ENCODE measurements at places on chromosomes 4 and X.

DNA sequence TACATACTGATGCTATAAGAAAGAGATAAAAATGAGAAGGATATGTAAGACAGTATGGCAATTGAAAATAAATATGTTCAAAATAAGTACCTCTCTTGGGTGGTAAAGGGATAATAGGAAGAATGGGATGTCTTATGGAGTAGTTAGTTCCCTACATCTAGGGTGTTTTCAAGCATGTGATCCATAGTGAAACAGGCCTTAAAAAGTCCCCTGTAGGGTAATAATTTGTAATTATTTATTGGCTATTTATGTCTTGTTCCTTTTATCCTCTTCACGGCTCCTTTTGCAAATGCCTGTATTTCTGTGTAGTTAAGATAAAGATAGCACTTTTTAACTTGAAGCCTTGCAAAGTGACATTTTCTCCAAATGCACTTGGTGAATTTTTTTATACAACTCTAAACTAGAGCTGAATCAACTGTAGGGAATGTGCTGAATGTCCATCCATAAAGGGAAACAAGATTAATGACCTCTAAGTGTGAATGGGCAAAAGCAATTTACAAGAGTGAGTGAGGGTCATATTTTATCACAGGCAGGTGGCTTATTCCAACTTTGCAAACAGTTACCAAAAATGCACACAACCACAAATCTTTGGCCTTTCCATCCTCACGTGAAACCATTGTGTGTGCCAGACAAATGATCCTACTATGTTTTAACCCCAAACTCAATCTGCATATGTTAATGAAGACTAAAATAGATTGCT is 299.0 kb downstream of the KCNIP4 start:
- DNase-seq = no peak

- no peak for DNase-seq
These were observed 27.1 kb downstream of the RAPGEF2 start for GRCh38 chr4:159129814-159130550.

DNA sequence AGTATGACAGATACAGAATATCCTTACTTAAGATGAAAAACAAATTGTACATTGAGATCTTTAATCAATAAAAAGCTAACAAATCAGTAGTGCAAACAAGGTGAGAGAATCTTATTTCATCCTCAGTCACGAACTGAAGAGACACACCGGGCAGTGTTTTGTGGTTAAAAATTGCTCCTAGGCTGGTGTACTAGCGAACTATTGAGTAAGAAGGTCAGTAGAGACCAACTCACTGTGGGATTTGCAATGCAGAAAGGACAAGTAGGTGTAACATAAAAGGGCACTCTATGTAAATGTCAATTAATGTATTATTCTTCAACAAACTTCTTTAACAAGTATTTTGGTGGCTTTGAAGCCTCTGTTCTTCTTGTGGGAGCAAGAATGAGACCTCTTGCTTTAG is 260.2 kb upstream of the PPARGC1A start:
- no peak for DNase-seq

DNA sequence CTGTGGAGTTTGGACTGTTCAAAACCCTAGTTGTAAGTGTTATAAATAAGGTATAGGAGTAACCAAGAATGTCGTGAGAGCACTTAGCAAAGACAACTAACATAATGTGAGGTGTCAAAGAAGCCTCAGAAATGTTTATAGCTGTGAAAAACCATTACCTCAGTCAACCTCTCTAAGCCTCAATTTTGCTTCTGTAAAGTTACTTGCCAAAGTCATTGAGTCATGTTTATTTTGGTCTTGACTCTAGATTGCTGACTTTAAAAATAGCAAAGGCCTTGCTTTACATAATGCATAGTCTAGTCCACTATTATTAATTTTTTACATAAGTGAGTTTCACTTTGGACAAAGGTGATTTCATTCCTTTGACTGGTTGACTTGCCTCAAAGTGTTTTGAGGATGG is 257.6 kb upstream of the CXXC4 start:
- DNase-seq = no peak

GRCh38 chrX:120463241-120463640 is 5.9 kb downstream of the LAMP2 start:
- DNase-seq = no peak

- no peak for DNase-seq
These were observed 1508.9 kb downstream of the STIM2 start for GRCh38 chr4:28369499-28369898.

DNA sequence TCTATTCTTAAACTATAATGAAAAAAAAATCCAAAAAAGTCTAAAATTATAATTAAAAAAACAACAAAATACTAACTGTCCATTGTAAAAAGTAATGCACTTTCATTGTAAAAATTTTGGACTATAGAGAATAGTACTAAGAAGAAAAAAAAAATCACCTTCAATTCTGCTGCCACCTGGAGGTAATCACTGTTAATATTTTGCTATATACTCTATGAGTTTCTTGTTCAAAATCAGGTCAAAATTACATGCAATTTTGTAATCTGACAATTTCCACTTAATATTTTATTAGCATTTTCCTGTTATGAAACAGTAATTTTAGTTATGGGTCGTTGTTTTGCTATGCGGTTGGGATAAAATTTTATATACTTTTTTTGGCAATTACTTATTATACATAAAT is 62.0 kb downstream of the HTT start:
- DNase-seq = no peak

GRCh38 chr4:153067376-153067775 is 131.3 kb downstream of the FHDC1 start:
- DNase-seq = no peak

GRCh38 chrX:131802836-131803626 is 220.1 kb upstream of the STK26 start:
- DNase-seq = peak; percentile 5

DNA sequence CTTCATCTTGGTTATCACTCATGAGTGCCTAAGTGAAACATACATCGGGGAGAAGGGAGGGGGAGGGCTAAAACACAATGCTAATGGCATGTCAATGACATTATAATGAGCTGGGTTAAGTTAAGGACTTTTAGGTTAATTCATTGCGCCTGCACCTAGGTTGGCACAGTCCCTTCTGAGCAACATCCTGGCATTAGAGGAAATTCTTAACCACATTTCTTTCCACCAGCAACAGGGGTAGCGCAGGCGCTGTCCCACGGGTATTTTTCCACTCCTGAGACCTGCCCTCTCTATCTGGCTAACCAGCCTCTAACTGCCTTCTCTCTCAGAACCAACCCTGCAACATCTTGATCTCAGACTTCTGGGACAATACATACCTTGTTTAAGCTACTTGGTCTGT is 39.0 kb upstream of the PROM1 start:
- DNase-seq = no peak

GRCh38 chr4:6633091-6633906 is 7.2 kb upstream of the MRFAP1 start:
- peak; percentile 58 for DNase-seq

GRCh38 chr4:153122855-153123254 is 81.4 kb upstream of the TRIM2 start:
- DNase-seq = no peak

DNA sequence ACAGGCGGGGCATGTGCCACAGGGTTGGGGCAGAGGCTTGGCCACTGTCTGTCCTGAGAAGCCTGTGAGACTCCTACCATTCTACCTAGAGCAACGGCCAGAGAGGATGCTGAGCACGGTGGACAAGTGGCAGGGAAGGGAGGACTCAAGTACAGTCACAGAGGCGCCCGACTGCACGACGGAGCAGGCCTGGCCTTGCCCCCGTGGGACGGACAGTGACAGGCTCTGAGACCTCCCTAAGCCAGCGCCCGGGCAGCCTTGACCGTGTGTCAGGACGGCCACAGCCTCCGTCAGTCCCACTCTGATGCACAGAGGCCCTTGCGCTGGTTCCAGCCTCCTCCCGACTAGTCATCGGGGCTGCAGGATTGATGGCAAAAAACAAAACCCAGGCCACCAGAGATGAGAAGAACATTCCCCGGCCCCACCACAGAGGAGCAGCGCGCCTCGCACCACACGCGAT is 36.7 kb upstream of the MXD4 start:
- DNase-seq = no peak

- no peak for DNase-seq
These were observed 116.1 kb downstream of the ARHGAP10 start for GRCh38 chr4:147847751-147848590.

- no peak for DNase-seq
These were observed 95.5 kb upstream of the CPEB2 start for GRCh38 chr4:14906805-14907204.

DNA sequence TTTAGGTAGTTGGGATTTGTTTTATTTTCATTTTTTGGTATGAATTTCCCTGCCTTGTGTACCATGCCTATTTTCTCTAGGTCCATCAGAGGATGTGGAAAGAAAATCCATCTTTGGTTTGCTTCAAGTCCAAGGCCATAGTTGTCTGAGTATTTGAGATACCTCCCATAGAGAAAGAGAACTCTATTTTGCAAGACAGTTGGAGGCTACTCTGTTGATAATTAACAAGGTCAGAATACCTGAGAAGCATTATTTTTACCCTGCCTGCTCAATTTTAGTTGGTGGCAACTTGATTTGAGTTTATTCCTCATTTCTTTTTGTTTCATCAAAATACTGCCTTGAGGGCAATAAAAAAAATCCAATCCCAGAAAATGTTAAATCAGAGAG is 30.8 kb downstream of the BMP3 start:
- DNase-seq = no peak

- DNase-seq = no peak
These were observed 215.6 kb upstream of the FAT1 start for GRCh38 chr4:186939226-186939625.

DNA sequence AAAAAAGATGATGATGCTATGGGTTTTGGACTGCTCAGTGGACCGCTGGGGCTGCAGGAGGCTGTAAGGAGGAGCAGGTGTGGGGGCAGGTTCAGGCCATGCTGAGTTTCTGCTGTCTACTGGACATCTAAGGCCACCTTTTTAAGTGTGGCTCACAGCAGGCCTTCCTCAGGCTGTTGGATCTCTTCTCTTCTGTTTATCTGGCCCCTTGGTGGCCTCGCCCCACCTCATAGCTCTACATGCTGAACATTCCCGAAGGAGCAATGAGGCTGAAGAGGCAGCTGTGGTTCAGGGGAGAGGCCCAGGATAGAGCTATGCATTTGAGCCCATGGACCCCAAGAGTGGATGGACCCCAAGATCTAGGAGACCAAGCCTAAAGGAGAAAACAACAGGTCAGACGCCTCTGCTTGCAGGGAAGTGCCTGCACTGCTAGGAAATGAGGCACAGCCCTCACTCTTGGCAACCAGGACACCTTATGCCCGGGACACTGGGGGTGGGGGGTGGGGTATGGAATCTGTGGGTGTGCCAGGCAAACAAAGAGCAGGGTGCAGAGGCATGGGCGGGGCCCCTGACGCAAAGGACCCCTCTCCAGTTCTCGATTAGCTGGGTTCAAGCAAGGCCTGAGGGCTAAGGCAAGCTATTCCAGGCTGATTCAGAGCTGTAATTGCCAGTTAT is 168.9 kb downstream of the BCOR start:
- DNase-seq = no peak

DNA sequence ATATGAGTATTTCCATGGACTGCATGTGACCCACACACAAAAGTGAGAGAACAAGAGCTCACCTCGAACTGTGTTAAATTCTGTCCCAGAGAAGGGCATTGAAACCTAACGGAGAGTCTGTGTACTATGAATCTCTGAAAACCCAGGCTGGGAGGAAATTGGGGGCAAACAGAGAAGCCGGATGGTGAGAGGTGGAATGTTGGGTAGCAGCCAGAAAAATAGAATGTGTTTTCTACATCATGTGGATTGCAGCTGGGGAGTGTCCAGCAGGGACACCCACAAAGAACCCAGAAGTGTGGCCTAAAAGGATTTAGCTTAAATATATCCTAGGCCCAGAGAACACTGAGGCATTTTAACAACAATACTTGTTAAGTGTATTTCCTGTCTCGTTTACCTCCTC is 38.6 kb downstream of the MND1 start:
- DNase-seq = no peak

DNA sequence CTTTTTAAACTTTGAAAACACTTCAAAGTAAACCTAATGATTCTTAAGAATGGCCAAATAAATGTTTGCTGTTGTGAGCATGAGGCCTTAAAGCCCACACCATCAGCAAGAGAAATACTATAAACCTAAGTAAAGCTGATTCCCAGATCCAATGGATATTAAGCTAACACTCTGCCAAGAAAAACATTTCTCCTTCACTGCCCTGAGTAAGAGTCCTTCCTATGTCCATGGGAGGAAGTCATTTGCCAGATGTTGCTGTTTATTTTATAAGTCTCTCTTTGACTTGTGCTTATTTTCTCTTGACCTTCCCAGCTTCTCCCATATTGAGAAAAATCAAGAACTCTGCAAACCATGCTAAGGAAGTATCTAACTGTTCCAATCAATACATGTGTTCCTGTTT is 154.3 kb upstream of the EDNRA start:
- DNase-seq = no peak

DNA sequence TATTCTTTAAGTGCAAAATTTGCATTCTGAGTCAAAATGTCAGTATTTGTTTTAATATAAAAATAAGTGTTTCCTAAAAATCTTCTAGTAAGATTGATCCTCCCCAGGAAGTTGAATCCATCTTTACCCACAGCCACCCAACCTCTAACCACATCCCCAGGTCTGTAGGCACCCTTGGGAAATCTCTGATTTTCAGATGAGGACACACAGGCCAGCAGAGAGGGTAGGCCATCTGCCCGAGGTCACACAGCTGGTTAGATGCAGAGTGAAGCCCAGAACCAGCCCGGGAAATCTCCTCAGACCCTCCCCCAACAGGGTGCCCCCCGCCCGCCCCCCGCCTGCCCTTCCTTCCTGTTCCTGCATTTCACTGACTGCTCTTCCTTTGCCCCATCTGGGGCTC is 277.5 kb downstream of the FBXW7 start:
- DNase-seq = no peak

DNA sequence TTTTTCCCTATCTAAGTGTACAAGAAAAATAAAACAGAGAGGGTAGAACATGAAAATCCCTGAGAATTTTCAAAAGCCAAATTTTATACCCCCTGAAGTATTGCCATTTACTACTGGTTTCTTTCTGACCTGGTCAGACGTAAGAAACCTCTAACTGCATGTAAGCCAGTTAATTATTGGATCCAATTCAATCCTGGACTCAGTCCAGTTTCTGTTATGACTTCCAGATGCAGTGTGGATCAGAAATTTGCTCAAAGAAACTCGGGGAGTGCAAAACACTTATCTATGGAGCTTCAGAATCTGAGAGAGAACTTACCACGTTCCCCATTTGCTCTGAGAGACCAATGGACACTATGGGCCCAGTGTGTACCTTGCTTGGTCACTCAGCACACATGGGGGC is 383.5 kb downstream of the KLHL4 start:
- DNase-seq = no peak

- DNase-seq = no peak
These were observed 3.2 kb downstream of the CAMK2D start for GRCh38 chr4:113758372-113758771.

GRCh38 chr4:181138116-181138515 is 1105.1 kb upstream of the TENM3 start:
- DNase-seq = no peak

GRCh38 chr4:71231129-71232055 is 107.4 kb upstream of the SLC4A4 start:
- no peak for DNase-seq

DNA sequence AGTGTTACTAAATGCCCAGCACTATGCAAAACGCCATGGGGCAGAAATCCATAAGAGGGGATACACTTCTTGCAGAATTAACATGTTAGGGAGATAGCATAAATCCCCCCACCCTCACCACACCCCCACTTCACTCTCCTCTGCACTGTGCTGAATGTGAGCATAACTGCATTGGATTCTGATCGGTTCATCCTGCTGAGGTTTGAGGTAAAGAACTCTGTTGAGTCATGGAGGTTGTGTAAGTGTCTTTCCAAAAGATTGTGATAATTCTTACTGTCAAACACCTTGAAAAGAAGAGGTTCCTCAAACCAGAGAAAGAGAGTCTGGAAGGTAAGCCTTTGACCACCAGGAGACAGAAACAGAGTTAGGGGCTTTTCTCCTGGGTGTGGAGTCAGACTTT is 43.6 kb downstream of the RBM47 start:
- DNase-seq = no peak
